ENCODE measurements at places on chromosomes 4 and X.

- DNase-seq: no peak
Measured at GRCh38 chr4:186024637-186025407, 44.1 kb upstream of the TLR3 start.

DNA sequence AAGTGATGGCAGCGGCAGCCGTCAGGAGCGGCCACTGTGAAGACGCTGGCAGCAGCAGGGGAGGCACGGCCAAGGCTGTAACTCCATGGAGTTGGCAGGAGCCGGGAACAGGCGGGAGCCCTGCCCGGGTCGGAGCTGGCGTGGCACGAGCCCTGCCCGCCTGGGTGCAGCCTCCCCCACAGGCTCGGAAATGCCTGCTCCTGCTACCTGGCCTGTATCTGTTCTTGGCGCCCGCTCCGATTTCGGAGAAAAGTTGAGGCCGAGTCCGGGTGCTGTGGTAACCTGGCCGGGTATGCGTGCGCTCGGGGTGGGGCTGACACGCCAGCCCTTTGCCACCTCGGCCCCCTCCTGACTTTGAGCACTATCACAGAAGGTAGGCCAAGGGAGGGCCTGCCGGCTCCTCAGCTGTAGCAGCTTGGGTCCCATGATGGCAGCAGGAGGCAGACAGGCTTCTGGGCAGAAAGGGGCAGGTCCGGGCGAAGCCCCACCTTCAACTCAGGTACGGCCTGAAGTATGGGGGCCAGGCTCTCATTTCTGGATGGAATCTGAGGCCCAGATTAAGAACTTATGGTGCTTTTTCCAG lies 51.2 kb upstream of the SHISA3 start:
- DNase-seq: no peak

DNA sequence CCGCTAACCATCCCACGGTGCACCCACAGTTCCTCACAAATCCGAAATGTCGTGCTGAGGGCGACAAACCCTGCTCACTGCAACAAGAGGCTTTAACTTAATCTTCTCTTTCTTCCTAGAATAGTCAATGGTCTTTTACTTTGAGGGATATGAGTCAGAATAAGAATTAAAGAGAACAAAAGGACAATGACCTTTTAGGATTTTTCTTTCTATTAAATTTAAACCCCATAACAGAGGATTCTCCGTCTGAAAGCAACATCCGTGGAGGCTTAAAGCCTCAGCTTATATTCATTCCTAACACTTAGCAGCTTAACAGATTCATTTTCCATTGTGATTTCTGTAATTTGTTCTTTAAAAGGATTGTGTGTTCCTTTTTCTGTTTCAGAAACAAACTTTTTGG lies 44.9 kb upstream of the PUDP start:
- no peak for DNase-seq

DNA sequence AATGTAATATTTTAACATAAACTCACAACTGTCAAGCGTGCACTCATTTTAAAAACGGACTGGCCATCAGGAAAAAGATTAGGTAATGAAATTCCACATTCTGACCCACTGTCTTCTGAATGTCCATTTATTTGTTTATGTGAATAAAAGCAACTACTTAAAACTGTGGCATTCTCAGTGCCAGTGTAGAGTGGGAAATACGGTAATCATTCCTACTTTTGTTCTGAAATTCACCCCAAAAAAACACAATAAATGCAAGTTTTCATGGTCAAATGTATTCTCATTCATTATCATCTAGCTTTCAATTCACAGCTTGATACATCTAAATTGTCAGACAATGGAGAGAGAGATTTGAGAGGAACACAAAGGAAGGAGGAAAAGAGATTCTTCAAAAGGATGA lies 260.9 kb downstream of the DCHS2 start:
- no peak for DNase-seq

- no peak for DNase-seq
Measured at GRCh38 chr4:172780566-172781081, 388.0 kb upstream of the GALNT7 start.

- DNase-seq: no peak
Measured at GRCh38 chr4:37816006-37816405, 10.5 kb upstream of the PGM2 start.
